ENCODE measurements at places on chromosomes 1 and 21.

- DNase-seq, result no peak
Observed at GRCh38 chr1:10808441-10808840, 12.0 kb upstream of the CASZ1 start.

GRCh38 chr1:46747683-46748288 lies 28.9 kb upstream of the EFCAB14 start:
- peak; percentile 32 for DNase-seq

- DNase-seq, result peak; percentile 44
Observed at GRCh38 chr1:96992871-96993270, 271.3 kb downstream of the PTBP2 start.

DNA sequence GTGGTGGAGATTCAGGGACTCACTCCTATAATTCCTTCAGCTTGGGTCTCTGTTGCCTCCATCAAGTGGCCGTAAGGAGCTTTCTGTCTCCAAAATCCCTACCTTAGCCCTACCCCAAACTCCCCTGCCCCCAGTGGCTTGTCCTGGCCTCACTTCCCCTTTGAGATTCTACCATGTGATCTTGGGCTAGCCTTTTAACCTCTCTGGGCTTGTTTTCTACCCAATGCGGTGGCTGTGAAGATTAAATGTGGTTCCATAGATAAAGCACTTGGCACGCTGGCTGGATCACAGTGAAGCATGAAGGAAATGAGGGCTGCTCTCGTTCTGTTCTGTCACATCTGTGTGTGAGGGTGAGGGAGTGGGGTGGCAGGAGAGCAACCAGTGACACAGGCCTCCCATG lies 43.6 kb downstream of the FAAH start:
- DNase-seq, result no peak

DNA sequence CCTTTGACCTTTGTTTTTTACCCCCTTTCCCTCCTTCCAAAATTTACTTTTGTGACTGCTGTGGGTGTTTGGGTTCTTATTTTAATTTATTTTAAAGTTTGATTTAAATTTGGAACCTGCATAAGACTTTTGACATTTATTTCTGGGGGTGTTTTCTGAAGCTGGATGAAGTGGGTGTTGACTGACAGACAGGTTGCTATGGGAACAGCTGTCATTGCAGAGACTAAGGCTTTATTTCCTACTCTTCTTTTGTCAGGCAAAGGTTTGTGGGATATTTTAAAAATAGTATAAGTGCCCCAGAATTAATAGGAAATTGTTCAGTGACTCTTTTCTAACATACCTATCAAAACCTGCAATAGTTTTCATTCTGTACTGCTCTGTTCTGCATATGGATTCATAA lies 290.8 kb upstream of the ESRRG start:
- DNase-seq, result no peak

- DNase-seq, result no peak
Observed at GRCh38 chr1:225644666-225645065, 8.3 kb downstream of the ENAH start.

GRCh38 chr1:234244482-234244881 lies 128.8 kb upstream of the COA6 start:
- DNase-seq, result no peak

DNA sequence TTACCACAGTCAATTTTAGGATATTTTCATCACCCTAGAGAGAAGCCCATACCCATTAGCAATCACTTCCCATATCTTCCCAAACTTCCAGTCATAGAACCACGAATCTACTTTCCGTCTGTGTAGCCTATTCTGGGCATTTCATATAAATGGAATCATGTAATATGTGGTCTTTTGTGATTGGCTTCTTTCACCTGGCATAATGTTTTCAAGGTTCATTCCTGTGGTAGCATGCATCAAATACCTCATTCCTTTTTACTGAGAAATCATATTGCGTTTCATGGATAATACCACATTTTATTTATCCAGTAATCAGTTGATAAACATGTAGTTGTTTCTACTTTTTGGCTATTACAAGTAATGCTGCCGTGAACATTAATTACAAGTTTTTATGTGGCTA lies 21.5 kb downstream of the DESI2 start:
- peak; percentile 61 for DNase-seq

DNA sequence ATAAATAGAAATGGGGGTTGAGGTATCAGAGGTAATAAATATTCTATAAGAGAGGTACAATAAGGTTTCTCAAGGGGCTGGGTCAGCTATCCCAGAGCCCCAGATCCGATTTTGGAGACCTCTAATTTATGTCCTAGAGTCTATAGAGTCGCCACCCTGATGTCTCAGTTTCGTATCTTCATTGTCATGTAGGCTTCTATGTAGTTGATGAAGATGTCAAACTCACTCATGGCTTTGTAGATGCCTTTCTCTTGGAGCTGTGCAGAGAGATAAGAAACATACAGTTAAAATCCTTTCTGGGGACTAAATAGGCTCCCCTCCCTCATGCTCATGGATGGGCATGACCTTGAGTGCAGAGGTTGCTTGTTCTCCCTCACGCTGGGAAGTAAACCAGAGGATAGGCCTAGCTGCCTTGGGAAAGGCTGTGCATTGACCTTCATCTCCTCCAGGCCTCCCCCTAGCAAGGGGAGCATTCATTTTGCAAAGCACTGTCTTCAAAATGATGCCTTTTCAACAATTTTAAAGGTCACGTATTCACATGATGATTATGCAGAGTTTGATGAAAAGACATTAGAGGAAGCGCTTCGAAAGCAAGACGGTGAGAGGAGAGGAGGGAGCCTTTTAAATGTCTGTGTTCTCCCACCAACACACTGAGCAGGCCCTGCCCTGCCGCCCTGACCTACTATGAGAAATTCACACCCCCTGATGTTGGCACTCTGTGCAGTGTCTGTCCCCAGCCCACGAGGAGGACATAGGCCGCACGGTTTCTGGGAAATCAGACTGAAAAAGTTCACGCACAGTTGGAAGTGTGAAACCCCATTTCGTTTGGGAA lies 1.9 kb upstream of the IL19 start:
- no peak for DNase-seq

DNA sequence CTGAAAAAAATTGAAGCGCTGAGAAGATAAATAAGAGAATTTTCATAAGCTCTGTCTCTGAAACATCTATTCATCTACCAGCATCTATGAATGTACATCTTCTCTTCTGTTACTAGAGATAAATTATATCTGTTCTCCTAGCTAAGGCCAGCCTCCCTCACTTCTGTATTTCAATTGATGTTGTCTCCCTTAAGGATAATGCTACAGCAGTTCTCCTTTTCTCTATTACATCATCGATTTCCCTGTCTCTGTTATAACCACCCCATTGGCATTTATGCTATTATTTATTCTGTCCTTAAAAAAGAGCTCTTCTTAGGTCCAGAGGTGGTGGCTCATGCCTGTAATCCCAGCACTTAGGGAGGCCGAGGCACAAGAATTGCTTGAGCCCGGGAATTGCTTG lies 42.9 kb upstream of the TMCO2 start:
- no peak for DNase-seq

GRCh38 chr1:10795276-10796021 lies 997 bp downstream of the CASZ1 start:
- DNase-seq, result peak; percentile 14

- no peak for DNase-seq
Observed at GRCh38 chr21:25422610-25423608, 184.4 kb downstream of the MRPL39 start.

GRCh38 chr1:208809876-208810275 lies 565.7 kb upstream of the PLXNA2 start:
- peak; percentile 16 for DNase-seq

- no peak for DNase-seq
Observed at GRCh38 chr1:56564615-56565014, 14.7 kb downstream of the PLPP3 start.

GRCh38 chr1:70222716-70223235 lies 1.6 kb downstream of the SRSF11 start:
- peak; percentile 6 for DNase-seq
